Hippocampal formation (tissue), 2 donors: ENCODE measurements at places on chromosomes 3 and 15.

GRCh38 chr15:67611370-67612369 is 69.2 kb downstream of the MAP2K5 start:
- DNase-seq: no peak

GRCh38 chr15:84671211-84671610 is 13.2 kb upstream of the NMB start:
- DNase-seq: no peak

- DNase-seq: no peak
Measured at GRCh38 chr3:169822091-169822490, 9.4 kb upstream of the LRRC34 start.

DNA sequence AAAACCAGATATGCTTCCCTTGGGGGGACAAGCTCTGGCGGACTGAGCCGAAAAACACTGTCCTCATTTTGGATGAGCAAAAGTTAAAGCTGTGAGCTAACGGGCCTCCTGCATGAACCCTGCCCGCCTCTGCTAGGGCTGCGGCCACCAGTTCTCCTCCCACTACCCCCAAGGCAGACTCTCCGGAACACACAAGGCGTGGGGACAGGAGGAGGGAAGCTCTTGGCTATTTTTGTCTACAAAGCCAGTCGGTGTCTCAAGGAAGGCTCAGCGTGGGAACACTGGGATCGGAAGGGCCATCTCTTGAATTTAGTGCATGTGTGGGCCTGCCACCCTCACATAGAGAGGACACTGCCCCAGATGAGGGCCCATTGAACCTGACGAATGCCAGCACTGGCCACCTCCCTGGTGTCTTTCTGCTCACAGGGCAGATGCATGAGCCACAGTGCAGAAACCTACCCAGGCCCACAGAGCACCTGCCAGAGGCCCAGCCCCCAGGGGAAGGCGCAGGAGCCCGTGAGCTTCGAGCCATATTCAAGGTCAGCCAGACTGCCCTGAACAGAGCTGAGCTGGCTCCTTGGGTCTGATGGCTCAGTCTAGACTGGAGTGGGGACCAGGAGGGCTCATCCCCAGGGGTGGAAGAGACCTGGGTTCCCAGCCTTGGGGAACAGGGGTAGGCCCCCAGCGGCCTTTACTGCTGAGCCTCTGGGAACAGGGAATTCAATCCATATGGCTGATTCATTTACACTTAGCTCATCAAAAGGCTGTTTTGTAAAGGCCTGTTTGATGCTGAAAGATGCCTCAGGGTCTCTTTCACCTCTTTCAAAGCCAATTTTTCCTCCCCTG is 38.3 kb downstream of the HCN4 start:
- no peak for DNase-seq

GRCh38 chr3:144466114-144466513 is 494.5 kb downstream of the DIPK2A start:
- no peak for DNase-seq

DNA sequence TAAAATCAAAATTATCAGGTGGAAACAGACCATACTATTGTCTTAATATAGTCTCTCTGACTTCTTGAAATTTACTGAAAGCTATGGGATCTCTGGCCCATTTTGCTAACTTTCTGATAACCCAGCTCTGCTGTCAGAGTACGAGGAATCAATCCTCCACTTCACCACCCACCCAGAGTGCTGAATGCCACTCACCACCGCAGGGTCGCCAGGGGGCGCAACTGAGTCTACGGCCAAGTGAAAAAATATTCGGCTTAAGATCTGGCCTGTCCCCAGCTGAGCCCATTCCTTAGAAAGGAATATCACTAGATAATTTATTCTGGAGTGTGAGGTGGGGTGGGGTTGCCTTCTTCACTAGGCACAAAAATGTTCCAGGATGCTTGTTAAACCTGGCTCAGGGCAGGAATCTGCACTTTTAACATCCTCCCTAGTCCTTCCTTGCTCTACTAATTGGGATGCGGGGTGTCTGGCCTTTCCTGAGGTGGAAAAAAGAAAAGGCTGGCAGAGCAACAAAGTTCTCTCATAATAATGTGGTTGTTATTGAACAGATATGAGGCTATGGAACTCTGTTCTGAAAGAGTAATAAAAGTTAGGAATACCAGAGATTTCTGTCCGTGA is 520.6 kb downstream of the MFSD1 start:
- peak; percentile 11 for DNase-seq

DNA sequence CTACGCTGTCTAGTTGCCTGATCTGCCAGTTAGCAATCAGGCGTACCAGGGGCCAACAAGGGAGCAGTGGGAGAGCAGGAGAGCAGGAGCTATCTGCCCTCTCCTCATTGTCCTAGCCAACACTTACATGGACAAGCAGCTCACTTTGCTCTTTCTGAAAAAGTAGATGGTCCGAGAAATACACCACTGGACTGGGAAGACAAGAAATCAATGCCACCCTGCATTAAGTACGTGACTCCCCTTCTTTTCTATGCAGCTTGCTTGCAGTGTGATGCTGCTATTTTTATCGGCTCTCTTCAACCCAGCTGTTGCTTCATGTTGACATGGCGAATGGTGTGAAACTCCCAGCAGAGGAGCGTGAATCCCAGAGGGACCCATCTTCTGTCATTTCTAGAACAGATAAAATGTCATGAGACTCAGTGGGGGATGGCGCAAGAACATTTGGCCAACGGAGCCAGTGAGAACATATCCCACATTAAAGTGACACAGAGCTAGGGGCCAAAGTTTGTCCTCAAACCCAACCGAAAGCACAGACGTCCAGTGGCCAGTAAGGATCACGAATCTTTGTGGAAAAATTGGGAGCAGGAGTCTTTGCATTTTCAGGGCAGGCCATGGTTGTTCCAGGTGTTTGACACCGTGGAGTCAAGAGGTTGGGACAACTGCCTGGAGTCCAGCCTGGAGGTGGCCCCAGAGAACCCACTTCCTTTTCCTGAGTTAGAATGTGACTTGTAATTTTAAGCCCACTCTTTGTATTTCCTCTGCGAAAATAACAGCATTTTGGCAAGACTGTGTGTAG is 53.7 kb upstream of the MEF2A start:
- no peak for DNase-seq

GRCh38 chr3:63207066-63207590 is 71.0 kb upstream of the SYNPR start:
- DNase-seq: no peak

DNA sequence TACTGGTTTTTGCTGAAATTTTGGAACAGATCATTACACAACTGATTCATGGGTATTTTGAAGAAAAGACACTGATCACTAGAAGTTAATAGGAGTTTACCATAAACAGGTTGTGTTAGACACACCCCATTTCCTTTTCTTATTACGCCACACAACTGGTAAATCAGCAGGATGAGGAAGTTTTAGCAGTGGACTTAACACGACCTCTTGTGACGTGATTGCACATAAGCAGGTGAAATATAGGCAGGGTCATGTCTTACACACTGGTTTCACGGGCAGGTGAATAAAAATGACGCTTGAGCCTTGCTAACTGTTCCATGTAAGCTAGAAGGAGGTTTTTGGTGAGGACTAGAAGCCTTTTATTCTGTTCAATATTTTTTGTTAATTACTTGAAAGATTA is 27.1 kb upstream of the TPRG1 start:
- no peak for DNase-seq

DNA sequence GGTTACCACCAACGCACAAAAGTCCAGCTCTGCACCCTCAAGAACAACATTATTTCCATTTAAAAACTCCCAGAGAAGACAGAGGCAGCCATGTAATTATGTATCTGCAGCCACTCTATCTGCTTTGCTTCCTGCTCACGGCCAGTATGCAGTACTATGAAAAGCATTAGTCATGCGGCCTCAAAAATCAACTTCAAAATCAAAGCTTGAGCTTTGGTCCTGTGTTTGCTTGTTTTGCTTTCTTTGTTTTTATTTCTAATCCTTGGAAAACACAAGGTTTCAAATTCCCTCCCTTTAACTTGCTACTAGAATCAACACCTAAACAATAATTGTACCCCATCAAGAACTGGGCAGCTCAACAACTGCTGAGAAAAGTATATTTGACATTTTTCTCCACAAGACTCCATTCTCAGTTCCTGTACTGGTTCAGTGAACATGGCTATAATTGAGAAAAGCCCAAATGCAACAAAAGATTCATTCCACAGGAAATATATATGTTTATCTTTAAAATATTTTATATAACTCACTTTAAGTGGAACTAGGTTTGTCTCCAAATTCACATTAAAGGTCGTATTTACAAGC is 37.6 kb downstream of the GBE1 start:
- DNase-seq: no peak

GRCh38 chr3:194029846-194030245 is 106.1 kb upstream of the HES1 start:
- no peak for DNase-seq

DNA sequence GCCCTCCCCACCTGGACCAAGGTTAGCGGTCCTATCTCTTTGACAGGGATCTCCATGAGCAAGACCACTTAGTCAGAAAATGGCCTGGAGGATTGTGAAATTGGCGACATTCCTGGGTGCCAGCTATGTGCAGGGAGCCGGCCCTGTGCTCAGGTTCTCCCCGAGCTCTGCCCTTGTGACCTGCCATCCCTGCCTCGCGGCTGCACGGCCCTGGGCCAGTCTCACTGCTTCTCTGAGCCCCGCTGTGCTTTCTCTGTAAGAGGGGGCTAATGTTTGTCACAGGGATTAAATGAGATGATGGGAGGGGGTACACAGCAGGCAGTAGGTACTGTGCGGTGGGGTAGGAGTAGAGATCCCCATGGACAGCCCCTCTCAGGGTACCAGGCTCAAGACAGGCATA is 14.9 kb downstream of the C3orf18 start:
- DNase-seq: no peak

GRCh38 chr3:131361464-131362421 is 19.8 kb upstream of the NUDT16 start:
- DNase-seq: no peak

DNA sequence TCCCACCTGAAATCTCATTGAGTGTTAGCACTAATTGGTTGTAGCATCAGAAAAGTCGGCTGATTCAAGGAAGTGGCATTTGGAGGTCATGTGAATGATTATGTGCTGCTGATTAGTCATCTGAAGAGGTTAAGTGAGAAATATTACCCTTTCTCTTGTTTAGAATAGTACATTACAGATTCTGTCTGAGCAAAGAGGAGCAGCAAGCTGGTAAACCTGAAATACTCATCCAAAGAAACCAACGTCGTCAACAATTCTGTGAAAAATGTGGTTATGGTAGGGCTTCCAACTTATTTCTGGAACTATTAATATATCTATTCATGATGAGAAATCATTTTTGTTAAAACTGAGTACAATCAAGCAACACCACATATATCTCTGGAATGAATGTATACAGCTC is 1024.9 kb downstream of the TUSC7 start:
- no peak for DNase-seq

GRCh38 chr3:189123595-189124387 is 48.0 kb upstream of the TPRG1 start:
- no peak for DNase-seq

DNA sequence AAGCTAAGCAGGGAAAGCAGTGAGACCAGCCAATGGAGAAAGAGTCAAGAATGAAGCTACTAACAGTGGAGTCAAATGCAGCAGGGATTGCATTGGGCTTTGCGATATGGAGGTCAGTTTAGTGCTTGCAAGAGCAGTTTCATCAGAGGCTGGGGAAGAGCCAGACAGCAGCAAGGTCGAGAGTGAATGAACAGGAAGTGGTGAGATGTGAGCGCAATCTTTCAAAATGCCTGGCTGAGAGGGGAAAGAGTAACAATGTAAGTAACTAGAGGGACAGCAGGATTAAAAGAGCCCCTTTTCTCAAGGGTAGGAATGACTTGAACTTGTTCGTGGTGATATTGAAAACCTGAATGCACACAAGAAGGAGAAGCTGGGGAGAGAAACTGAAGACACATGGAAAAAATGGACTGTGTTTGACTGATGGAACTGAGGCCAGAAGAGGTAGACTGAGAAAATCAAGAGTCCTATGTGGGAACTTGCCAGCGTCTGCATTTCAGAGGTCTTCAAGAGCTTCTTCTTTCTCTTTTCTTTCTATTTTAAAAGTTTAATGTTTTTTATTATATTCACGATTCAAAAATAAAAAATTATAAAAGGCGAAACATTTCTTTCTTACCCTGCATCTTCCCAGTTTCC is 30.6 kb upstream of the GPR160 start:
- DNase-seq: no peak

GRCh38 chr3:44111482-44111881 is 130.2 kb upstream of the TOPAZ1 start:
- DNase-seq: no peak

DNA sequence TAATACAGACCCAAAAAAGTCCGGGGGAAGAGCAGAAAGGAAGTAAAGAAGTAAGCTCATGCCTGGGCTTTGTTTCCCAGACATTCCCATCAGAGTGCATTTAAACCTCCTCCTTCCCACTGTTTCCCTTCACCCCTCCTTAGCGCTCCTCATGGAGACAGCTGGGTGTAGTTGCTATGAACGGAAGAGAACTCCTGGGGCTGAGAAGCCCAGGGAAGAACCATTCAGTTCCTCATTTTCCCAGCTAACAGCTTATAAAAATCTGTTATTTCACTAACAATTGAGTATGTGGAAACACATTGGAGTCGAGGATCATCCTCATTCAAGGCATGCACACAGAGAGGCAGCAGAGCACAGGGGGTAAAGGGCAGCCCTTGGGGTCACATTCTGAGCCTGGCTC is 299.3 kb downstream of the SHQ1 start:
- DNase-seq: no peak

GRCh38 chr15:63985221-63986184 is 60.8 kb downstream of the DAPK2 start:
- DNase-seq: no peak

- DNase-seq: peak; percentile 86
Measured at GRCh38 chr15:90902040-90902839, 862 bp upstream of the MAN2A2 start.

- no peak for DNase-seq
Measured at GRCh38 chr15:68578980-68579935, at the start of gene CORO2B. Gene CORO2B (plus strand): TSS chr15:68578993. CDS start chr15:68579263, 270 bp downstream.

DNA sequence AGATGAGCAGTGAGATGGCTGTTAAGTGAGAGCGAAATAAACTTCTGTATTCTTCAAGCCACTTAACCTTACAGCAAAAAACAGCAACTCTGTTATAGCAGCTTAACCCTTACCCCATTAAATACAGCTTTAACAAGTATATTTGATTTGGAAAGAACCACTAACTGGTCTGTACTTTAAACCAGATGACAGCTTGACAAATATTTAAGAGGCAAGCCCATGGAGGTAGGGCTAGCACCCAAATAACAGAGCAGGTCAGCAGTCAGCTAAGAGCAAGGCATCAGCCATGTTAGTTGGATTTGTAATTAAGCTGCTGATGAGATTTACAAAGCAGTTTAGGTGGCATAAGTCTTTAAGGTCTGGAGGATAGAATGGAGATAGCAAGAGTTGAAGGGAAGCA is 3.5 kb downstream of the LZTFL1 start:
- no peak for DNase-seq

DNA sequence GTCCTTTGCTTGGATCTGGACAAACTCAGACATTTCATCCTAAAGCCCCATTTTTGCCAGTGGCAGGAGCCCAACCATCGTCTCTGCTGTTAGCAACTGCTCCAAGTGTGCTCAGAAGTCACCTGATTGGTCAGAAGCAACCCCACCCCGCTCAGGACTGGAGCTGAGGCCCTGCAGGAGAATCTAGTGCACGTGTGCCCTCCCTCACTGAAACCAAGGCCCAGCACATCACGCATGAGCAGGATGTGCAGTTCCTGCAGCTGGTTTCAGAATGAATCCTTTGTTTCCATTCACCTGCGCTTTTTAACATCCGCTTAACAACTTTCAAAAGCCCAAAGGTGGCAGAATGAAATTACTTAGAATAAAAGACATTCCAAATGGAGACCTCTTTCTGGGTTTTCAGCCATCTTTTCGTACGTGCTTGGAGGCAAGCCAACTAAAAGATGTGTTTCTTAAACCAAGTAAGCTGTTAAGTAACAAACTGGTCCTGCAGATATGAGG is 81.2 kb downstream of the SRGAP3 start:
- DNase-seq: no peak
